Progenitor cell of endocrine pancreas (in vitro differentiated cells): ENCODE measurements at places on chromosomes 6 and 20.

DNA sequence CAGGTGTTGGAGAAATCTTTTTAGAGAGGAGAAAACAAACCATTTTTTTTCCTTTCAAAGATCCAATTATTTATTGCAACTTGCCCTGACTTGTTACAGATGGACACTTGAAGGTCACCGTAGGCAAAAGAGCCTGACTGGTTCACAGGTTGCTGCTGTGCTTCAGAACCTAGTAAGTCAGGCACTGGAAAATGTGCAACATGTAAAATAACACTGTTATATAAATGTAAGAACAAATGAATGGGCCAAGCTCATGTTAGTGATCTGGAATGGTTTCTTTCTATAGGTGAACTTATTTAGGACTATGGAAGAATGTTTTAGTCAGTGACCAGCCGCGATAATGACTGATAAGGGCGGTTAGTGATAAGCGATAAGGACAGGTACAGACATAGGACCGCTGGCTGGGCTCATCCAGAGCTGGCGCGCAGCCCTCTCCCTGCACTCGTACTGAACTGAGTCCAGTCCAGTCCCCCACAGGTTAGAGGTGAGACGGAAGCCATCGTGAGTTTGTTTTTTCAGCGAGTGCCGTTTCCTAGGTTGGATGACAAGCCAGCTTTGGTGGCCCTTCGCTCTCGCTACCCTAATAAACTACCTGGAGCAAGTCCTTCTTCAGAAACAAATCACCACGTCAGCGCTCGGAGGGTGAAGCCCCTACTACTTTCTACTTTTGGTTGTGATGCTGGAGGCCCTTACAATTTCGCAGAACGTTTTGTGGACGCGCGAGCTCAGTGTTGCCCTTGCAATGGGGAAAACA, 94.4 kb upstream of the PRDM1 start:
- DNase-seq: no peak

DNA sequence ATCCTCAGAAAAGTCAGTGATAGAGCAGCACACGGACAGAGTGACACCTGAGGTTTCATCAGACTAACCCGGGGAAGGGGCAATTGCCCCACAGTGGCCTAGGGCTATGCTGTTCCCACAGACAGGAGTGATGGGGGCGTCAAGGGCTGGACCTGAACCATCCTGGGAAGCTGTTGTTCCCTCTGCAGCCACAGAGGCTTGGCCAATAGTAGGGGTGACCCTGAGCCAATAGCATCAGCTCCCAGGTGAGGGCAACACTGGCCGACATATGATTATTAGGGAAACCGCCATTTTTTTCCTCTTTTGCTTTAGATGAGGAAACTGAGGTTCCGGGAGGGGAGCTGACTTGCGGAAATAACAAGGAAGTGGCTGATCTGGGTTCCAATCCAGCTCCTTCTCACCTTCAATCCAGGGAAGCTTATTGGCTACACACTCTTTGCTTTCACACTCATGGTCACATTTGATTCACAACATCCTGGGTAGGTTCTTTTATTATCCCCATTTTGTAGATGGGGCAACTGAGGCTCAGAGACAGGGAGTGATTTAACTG, 126.0 kb downstream of the BMP7 start:
- DNase-seq: no peak

GRCh38 chr6:113662688-113663333, 194.3 kb upstream of the MARCKS start:
- DNase-seq: no peak

DNA sequence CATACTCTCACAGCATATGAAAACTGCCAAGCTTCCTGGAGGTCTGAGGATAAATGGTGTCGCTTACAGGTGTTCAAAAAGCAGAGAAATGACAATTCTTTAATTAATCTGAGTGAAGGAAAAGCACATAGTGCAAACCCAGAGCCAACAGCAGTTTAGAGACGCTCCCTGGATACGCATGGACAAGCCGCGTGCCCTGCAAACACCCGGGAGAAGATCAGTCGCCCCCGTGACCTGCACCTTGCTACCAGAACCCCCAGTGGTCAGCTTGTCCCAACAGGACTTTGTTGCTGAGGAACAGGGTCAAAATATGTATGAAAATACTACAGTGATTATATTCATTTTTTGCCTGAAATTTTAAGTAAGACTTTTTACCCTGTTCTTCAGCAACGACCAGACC, 93.9 kb downstream of the PSMG4 start:
- no peak for DNase-seq

GRCh38 chr20:57061051-57061900, 205.2 kb downstream of the BMP7 start:
- DNase-seq: no peak

DNA sequence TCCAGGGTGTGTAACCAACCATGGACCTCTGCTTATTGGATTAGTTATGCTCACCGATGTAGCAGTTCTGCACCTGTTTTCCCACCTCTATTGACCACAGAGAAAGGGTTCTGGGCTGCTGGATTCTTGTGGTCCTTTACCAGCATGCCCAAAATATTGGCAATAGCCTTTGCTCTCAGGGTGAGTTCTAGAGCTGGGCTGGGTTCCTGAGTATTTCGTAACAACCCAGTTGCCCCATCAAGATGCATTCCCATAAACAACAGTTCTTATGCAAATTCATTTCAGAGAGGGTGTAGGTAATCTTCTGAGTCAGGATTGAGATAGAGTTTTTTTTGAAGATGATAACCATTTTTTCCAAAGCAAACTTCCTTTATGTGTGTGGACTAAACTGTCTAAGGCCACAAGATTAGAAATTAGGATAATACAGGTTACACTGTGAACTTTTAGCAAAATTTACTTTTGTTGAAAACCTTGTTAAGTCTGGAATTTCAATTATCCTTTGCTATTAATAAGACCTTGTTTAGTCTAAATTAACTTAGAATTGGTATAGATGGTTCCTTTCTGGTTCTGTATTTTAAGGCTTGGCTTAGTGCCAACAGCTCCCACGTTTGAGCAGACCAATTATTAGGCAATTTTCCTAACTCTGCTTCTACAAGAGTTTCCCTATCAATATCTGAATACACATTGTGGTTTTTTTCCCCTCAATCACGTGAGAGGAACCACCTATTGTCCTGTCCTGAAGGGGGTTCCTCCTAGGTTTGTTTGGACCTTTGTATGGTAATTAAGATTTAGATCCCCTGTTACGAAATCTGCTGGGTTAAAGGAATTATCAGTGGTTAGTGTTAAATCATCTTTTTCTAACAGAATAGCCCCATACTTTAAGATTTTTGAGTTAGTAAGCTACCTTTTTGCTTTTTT, 46.1 kb downstream of the TBX18 start:
- DNase-seq: no peak

GRCh38 chr6:89290401-89291155, 24.5 kb downstream of the GABRR2 start:
- DNase-seq: no peak

DNA sequence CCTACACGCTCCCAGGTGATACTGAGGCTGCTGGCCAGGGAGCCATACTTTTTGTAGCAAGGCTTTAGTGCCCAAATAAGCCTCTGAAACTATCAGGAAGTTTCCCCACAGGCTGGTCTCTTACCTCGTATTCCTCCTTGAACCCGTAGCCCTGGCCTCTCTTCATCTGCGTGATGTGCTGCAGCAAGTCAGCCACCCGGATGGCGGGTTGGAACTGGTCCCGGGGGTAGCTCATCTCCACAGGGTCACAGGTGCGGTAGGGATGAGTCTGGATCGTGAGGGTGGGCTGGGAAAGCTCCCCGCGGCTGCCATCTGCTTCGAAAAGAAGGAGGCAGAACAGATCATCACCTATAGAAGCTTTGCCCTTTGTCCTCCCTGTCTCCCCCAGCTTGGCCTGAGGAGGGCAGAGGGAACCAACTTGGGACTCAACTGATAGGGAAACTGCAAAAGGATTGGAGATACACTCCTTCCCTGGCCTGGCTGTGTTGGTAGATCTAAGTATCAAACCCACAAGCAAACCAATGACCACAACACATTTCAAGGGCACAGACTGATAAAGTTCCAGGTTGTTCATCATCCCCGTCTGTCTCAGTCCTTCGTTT, 543.2 kb upstream of the CHD6 start:
- no peak for DNase-seq

- no peak for DNase-seq
Measured at GRCh38 chr20:942611-943010, 26.5 kb upstream of the ANGPT4 start.

GRCh38 chr6:30495993-30496392, 6.7 kb downstream of the HLA-E start:
- DNase-seq: no peak

DNA sequence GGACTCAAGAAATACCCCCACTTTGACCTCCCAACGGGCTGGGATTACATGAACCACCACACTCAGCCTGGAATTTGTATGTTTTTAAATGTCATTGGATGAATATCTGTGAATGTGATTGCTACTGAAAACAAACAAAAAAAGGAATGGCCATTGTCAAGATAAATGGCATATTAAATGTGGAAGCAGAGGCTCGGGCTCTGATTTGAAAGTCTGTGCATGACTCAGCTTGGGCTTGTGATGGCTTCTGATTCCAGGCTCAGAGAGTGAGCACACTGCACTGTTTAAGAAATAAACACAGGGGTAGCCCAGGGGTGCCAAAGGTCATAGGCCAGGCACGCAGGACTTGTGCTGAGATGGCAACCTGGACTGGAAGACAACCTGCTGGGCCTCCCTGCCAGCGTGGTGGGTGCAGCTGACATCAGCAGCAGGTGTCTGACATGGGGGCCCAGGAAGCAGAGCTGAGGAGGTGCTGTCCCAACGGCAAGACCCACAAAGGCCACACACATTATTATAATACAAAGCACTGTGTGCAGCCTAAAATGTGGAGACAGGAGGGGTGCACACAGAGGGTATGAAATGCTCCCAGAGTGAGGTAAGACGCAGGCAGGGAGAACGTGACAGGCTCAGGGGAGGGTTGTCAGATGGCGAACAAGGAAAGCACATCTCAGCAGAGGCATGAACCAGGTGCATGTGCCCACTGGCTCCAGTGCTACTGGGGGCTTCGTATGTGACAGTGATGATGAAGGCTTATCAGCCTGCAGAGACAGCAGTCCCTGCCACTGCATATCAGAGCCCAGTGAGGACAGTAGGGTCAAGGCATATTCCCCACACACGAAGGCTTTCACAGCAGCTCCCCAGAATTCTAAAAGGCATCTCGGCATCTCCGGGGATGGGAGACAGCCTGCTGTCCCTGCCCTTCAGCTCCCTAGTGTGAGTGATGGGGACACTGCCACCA, 169.4 kb downstream of the SYNDIG1 start:
- no peak for DNase-seq

GRCh38 chr20:3795511-3796468, at the start of gene CDC25B:
TSS of gene CDC25B (plus strand) at chr20:3796310. CDS start at chr20:3796532, 222 bp downstream.
- peak; percentile 75 for DNase-seq

DNA sequence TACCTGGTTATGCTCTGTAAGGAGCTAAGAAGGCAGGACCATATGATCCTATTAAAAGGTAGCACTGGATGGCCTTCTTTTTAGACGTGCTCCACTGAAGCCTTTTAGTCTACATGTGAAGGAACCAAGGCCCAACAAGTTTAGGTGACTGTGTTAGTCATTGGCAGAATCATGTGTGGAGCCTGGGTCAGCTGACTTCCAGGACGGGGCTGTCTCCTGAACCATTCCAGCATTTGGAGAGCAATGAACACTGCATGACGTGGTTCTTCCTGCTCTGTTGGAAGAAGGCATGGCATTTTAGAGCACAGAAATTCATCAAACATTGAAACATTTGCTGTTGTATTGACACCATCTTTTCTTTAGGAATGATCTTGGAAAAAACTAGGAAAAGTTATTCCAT, 87.8 kb upstream of the TIAM2 start:
- DNase-seq: no peak

DNA sequence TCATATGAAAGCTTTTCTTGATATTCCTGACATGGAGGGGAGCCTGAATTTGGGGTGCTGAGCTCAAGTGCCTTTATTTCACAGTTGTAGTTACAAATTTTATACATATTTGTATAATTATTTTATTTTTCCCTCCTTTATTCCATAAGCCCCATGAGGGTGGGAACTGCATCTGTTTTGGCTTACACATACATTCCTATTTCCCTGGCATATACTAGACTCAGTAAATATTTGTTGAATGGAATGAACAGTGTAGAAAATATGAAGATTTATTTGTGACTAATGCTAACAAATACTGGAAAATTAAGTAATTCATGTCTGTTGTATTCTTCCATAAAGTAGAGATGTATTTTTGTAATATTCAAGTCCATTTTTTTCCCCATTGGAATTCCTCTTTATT, 127.1 kb downstream of the MYO6 start:
- DNase-seq: no peak

DNA sequence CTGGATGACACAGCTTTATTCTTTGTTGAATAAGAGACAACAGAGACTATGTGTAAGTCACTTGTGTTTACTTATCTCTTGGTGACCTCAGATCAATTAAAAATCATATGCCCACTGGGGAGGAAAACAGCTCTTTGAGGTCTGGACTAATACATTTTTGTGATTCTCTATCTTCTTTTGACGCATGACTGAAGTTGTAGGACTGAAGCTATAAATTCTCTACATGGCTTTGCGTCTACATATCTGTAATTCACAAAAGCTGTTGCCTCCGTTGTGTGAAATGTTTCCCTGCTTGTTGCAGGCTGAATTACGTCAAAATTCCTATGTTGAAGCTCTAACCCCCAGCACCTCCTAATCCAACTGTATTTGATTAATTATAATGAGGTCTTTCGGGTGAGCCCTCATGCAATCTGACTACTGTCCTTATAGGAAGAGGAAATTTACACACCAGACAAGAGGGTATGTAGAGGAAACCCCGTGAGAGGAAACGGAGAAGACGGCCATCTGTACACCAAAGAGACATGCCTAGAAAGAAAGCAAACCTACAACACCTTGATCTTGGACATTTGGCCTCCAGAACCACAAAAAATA, 481.6 kb downstream of the PRKN start:
- DNase-seq: no peak

DNA sequence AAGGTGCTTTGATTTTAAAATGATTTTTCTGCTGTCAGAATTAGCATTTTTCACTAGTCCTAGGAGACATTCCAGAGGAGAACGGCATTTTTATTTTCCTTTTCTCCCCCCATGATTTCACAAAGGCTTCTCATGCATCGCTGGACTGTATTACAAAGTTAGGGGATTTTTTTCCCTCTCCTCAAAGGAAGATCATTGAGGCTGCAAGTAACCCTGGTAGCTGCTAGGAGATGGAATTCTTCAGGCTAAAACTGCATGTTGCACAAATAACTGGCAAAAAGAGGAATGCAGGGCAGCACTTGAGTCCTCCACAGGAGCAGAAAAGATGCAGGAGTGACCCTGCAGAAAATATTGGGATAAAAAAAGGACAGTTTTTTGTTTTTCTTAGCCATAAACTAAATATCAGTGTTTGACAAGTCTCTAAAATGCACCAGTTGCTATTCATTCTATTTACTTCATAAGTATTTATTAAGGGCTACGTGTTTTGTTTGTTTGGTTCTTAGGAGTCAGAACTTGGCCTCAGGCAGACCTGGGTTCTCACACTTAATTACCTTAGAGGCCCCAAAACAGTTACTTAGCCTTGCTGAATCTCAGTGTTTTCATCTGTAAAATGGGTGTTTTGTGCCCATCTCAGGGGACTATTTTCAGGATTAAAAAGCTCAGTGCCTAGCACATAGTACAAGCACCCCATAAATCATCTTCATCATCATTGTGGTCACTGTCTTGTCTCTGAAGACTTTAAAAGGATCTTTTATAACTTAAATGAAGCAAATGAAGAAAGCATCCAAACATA, 144.5 kb upstream of the ID4 start:
- DNase-seq: no peak
